ENCODE measurements at places on chromosomes 1 and 21.

- DNase-seq: no peak
Measured at GRCh38 chr1:79448426-79448825, 441.9 kb upstream of the ADGRL4 start.

- DNase-seq: no peak
Measured at GRCh38 chr1:150182247-150182646, 32.5 kb downstream of the PLEKHO1 start.

DNA sequence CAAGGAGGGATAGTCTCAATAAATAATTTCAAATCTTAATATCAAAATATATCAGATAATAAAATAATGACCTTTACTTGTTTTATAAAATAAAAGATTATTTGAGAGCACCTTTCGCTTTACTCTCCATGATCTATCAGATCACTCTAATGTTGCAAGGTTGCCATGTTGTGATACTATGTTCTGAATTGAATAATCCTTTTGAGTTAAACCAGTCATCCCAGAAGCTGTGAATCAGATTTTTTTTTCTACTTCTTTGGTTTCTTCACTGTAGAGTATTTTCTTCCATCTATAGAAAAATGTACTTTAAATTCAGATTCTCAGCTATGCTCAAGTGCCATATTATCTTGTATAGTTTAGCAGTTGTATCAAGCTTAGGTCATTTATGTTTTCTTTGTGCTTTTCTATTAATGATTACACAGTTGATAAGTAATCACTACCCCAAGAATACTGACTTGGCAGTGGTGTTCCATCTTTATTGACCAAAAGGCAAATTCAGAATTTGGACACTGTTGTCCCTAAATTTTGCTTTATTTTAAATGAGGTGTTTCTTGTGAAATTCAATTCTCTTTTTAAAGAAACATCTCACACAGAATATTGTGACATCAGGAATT, 32.9 kb downstream of the BRDT start:
- no peak for DNase-seq

- no peak for DNase-seq
Measured at GRCh38 chr1:92707292-92707691, 77.6 kb downstream of the EVI5 start.

GRCh38 chr1:226627924-226628611, 79.5 kb downstream of the STUM start:
- DNase-seq: no peak

DNA sequence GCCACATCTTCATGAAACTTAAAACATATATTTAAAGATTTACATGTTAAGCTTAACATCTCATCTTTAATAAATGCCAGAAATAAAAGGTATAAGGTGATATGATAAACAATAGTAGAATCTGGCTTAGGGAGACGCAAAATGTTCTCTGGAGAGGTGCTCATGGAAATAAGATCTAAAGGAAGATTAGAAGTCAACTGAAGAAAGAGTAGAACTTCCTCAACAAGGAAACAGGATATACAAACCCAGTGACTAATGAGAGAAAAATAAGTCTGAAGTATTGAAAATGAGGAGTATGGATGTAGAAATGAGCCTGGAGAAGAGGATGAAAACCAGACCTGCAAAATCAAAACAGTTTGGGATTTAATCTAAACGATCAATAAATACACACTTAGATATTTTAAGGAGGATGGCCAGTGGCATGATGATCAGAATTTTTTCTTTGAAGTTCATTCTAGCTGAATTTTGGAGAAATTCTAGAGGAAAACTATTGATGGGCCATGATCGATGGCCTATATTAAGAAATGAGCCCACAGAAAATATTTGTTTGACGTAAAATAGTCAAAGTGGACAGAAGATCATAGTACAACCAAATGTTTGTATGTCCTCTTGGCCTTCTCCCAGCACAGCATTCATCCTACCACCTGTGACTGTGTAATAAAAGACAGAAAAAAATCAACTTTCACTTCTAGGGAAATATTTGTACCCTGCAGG, 387.9 kb upstream of the PTBP2 start:
- no peak for DNase-seq

DNA sequence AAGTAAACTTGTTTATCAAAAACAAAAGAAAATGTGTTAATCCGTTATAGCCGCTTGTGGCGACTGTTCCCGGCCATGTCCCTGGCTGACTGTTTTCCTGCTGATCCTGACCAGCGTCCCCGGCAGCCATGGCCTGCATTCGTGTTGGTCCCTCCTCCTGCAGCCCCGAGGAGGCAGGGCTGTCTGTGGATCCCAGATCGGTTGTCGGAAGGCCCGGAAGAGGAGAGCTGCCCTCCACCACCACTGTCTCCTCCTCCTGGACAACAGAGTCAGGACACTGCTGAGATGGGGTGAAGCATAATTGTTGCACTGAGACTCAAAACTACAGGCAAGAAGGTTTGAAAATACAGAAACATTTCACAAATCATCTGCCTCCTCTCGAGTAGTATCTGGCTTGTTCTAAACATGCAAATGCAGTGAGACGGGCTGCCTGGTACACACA, 3.6 kb upstream of the MXRA8 start:
- no peak for DNase-seq

- no peak for DNase-seq
Measured at GRCh38 chr1:30786264-30786991, 28.9 kb upstream of the LAPTM5 start.

GRCh38 chr21:33268737-33269441, 2.7 kb downstream of the IL10RB start:
- DNase-seq: peak; percentile 71

DNA sequence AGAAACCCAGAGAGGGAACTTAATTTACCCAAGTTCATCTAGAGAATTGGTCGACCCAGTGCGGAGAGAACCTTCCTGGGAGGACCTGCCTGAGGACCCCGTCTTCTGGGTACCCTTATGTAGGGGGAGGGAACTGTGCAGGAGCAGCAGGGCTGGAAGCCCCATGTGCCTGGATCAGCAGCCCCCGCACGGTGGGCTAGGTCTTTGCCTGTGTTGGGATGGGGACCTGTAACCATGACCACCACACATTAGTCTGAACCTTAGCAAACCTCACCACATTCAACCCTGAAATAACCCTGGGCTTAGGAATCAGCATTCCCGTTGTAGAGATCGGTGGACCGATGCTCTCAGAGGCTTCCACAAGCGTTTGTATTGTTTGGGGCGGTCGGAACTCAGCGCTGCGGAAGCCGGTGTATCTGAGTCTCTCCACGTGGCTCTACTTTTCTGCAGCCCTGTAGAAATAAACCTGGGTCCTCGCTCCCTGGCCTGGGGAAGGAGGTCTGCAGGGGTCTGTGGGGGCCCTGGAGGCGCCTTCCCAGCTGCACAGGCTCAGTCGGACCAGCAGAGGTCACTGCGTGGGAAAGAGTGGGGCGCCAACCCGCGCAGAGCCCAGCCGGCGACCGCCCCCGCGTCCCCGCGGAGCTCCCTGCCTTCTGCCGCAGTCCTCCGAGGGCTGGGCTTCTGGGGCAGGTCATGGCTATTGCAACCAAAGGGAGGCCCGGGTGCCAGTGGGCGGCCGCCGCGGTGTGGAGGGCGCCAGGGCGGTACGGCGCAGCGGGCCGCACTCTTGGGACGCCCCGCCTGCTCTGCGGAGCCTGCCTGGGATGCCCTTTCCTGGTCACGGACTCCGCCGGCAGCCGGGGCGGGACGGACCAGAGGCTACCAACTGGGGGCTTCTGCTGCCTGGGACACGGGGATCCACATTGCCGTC, 36.2 kb upstream of the KCNA10 start:
- DNase-seq: no peak

DNA sequence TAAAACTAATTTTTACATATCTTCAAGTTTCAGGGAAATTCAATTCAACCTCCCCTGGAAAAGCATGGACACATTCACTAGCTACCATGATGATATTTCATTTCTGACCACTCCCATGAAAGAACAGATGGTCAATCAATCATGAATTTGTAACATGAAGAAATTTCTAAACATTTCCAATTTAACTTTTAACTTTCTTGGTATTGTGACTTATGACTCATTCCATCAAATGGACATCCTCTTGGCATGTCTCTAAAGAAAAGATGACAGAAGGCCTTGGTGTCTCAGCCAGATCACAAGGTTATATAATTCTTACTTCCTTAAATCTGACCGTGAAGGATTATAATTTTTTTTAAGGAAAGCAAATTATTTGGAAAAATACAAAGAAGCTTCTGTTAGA, 10.5 kb upstream of the MCOLN3 start:
- DNase-seq: no peak

DNA sequence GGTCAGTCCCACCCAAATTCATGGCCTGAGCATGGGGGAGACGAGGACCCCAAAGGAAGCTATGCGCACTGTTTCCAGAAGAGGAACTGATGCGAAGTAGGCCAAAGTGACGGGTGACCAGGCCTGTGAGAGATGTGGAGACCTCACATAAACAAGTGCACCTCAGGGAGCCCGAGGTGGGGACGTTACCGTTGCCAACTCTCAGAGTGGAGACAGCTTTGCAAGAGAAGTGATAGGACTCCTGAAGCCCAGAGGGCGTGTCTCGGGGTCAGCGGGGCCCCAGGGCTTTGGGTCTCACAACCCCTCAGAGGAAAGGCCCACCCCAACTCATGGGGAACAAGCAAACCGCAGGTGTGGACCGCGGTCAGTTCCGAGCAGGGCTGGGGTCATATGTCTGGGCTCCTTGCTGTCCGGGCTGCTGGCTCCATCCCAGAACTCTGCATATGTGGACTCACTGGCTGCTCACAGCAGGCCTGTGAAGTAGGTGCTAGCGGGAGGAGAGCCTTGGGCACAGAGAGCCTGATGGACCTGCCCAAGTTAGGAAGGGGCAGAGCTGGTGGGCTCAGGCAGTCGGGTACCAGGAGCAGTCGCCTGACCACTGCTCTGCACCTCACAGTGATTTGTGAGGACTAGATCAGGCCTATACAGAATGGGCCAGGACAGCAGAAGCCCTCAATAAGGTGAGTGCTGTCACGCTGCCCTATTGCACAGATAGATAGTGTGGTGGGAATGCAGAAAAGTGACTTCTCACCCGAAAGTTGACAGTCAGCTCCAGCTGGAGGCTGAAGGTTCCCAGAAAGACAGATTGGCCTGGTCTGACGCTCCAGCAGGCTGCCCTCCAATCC, 26.2 kb downstream of the STUM start:
- DNase-seq: no peak

GRCh38 chr1:30856260-30856790, 52.2 kb downstream of the SDC3 start:
- DNase-seq: peak; percentile 93

- no peak for DNase-seq
Measured at GRCh38 chr1:178614286-178614685, 101.4 kb downstream of the TEX35 start.

All from NCI-H1417 treated with DMSO at 0.1 percent for 48 hours (cell line).